ENCODE measurements at places on chromosomes 16 and 17.
A peak's percentile ranks its signal among the peaks of the same experiment; 100 is the strongest.

- ATAC-seq, result no peak
Observed at GRCh38 chr17:31147507-31148202, 52.9 kb downstream of the NF1 start.

- ATAC-seq, result no peak
Observed at GRCh38 chr17:50893183-50893993, 27.2 kb upstream of the TOB1 start.

- no peak for ATAC-seq
Observed at GRCh38 chr17:42686520-42687128, 4.3 kb downstream of the CNTNAP1 start.

DNA sequence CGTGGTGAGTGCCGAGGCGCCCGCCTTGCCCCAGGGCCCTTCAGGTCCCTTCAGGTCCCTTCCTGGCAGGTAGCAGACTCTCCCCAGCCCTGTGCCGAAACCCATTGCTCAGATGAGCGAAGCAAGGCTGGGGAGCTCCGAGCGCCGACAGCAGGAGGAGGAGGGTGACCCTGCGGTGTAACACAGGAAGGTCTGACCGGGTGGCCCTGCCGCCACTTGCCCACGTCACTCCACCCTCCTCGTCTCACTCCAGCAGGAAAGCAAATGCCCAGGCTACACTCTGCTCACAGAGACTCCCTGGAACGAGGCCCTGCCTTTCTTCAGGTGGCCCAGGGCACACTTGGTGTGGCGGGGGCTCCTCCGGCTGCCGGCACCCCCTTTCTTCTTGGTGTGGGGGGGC is 57.2 kb downstream of the ACTG1 start:
- no peak for ATAC-seq

DNA sequence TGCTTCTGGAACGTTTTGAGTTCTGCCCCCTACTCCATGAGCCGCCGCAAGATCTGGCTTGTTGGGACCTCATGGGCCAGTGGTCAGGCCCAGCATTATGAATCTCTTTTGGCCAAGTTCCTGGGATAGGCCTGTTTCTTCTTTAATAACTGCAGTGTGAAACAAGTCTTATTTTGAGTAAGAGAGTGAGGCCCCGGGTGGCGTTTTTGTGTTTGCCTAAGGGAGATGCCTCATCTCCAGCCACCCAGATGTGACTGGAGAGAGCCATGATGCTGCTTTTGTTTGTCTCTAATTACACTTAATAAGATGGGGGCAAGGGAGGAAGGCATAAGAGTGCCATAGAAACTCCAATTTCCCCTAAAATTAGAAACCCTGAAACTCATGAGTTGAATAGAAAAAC is 39.8 kb downstream of the KSR1 start:
- no peak for ATAC-seq

- peak; percentile 71 for ATAC-seq
Observed at GRCh38 chr17:30922235-30923030, 688 bp downstream of the ADAP2 start.

DNA sequence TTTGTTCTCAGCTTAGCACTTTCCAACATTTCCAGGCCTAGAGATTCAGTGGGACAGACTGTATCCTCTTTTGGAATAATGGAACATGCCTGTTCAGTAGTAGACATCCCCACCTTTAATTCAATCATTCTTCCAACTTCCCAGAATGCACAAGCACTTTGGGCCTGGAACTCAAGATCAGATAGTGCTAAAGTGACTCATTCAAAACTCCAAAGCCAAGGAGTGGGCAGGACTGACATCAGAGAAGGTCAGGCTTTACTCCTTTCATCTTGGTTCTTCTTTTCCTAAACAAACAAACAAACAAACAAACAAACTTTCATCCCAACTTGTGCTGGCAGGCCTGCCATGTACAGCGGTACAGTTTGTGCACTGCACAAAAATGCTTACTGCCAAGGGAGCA is 172.0 kb downstream of the AXIN2 start:
- ATAC-seq, result no peak

DNA sequence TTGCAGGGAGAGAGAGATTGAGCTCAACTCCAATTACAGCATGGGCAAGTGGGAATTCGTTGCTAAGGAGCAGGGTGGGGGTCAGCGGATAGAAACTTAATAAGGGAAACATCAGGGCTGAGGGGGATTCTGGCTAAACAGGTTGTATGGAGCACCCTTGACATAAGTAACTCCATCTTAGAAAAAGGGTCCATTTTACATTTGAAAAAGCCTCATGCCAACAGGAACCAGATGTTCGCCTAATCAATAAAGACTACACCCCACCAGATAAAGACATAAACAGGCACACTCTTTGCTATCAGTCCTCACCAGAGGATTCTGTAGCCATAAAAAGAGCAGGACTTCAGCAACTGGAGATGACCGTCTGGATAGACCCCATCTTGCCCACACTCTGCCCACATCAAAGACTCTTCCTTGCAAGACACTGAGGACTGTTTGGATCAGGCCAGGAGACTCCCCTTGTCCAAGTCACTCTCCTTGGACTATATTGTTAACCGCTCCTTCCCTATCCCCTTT is 1.6 kb upstream of the LRRC75A start:
- no peak for ATAC-seq

DNA sequence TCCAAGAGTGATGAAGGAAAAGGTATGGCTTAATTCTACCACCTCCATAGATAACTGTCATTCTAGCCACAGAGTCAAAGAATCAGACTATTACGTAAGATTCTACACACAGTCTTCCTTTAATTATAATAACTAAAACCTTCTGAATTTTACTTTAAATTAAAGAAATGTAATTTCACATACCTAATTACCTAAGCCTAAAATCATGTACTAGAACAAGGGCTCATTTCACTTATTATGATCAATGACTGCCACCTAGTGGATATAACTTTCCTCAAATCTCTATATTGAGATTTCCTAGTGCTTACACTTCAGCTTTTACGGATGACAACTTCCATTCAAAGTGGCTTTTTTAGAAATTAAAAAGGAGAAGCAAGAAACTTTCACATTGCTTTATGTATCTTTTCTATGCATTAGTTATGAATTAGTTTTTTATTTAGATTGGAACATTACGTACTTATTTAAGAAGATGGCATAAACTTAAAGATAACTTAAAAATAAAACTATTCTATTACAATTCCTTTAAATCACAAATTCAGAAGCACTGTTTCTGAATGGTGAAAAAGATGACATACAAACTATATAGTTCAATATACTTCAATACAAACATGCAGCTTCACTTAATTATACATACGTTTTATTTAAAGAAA is 18.2 kb upstream of the ABCA10 start:
- ATAC-seq, result no peak

DNA sequence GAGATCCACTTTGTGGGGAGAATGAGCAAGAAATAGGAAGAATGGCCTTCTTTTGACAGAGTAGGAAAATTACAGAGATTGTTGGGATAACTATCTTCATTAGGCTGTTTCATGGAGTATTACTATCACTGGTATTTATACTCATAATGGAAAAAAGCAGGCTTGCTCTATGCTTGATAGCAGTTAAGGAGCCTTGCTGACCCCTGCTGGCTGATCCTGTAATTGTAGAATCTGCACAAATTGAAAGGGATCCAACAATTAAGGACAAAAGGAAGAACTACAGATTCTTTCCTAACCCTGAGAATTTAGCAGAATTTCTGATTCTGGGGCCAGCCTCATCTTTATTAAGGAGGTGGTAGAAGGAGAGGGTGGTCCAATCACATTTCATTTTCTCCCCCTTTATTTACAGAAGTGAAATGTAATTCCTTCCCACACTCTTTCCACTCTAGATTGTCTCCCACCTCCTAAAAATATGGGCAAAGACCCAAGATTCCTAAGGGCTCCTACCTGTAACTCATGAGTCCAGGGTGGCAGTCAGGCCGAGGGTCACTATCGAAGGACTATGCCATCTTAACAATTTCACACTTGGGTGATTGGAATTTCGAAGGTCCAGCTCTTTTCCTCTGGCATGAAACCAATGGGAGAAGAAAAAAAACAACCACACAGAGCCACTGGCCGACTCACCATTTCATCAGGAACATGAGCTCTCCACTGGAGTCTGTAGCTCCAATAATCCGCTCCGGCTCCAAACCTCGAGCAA is 26.3 kb downstream of the NFE2L1 start:
- no peak for ATAC-seq

DNA sequence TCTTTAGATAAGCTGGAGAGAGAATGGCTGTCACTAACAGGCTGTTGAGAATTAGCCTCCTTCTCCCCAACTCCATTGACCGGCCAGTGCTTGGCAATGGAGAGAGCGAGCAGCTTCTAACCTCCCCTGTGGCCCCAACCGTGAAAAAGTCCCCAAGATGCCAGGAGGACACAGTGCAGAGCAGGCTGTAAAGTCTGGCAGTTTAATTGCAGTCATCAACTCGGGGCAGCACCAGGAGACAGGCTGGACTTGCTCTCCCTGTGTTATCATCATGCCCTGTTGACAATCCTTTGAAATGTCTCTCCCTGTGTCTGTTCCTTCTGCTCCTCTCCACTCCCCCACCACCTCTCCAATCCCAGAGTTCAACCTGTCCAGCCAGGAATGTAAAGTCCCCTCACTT is 705 bp upstream of the CDRT4 start:
- ATAC-seq, result no peak

GRCh38 chr17:4304417-4305027 is 40.7 kb upstream of the ANKFY1 start:
- ATAC-seq, result peak; percentile 67

DNA sequence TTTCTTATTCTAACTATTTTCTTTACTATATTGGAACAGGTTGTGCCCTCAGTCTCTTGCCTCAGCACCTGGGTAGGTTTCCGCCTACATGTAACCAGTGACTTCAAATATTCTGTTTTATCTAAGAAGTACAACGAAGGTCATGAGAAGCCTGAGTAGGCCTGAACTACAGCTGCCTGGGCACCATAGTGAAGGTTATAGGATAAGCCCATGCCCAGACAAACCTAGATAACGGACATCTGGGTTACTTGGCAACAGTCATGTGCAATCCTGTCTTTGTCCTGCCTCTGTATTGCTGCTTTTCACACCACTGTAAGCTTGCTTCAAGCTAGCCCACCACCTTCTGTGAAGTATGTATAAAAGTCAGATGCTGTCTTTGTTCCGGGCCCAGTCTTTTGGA is 25.4 kb upstream of the ARL4D start:
- no peak for ATAC-seq

GRCh38 chr17:62592341-62593099 is 35.0 kb upstream of the MRC2 start:
- no peak for ATAC-seq

DNA sequence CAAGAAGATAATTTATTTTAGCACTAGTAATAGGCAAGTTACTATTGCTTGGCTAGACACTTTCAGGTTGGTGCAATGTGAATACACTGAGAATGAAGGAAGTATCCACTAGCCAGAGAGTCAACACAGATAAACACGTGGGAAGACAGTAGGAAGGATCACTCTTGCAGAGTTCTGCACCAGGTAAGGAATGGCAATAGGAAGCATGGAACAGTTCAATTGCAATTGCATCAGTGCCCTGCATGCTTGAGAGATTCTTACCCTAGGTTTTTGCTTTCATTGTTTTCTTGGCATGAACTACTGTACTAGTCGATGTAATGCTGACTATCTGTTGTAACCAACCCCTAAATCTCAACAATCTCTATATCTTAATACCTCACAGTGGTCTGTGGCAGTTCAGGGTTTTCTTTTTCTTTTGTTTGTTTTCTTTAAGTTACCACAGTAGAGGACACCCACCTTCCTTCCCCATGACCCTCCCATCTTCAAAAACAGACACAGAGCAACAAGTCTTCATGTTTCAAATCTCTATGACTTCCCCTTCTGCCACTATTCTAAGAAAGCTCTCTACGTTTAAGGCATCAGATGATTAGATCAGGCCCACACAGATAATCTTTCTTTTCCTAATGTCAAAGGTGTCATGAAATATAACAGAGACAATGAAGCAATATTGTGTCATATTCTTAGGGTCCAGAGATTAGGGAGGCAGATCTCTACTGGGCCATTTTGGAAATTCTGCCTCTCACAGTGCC is 18.1 kb upstream of the ABCA8 start:
- no peak for ATAC-seq

DNA sequence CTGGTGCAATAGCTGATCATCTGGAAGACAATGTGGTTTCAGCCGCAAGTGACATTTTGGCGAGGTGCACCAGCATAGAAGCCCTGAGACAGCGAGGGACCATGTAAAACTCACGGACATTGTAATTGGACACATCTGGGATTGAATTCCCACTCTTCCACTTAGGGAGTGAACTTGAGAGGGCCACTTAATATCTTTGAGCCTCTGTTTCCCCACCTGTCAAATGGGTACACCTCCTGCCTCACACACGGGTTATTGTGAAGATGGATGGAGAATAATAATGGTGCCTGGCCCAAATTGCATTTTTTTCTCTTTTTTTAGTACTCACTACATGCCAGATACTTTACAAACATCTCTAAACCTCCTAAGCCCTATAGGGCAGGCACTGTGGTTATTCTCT is 45.5 kb upstream of the MEOX1 start:
- no peak for ATAC-seq

GRCh38 chr17:44585315-44585714 is 28.0 kb downstream of the FZD2 start:
- no peak for ATAC-seq

- no peak for ATAC-seq
Observed at GRCh38 chr16:54240271-54241129, 46.1 kb downstream of the IRX3 start.

GRCh38 chr16:12002447-12003006 is 26.0 kb downstream of the SNX29 start:
- ATAC-seq, result no peak

- ATAC-seq, result no peak
Observed at GRCh38 chr16:59591480-59591879, 857.4 kb upstream of the GOT2 start.

DNA sequence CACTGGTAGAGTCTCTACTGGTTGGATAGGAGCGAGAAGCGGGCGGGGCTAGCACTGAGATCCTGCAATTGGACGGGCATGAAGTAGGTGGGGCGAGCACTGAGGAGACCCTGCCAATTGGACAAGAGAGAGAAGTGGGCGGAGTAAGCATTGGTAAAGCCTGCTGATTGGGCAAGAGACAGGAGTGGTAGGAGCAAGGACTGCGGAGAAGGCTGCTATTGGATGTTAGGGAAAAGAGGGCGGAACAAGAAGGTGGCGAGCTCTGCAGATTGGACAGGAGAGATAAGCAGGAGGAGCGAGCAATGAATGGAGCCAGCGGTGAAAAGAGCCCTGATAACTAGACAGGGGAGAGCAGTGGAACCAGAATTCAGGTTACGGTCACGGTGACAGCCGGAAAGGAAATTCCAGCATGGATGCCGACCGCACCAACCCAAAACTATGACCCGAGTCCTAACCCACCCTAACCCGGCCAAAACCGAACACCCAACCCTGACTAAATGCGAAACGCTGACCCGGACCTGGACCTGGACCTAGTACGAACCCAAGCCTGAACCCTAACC is 4.8 kb downstream of the SCGB1C2 start:
- ATAC-seq, result no peak

Measured in stimulated activated memory B cell treated with anti-CD40 and anti-IgM and Interleukin-4, amounts not matched to agents 10 μg/mL and 1 μg/mL and 100 μg/mL, for 72 hours (primary cell).